ENCODE measurements at places on chromosomes 11 and 22.

- no peak for DNase-seq
Measured at GRCh38 chr22:31150615-31151014, 9.4 kb upstream of the RNF185 start.

- no peak for DNase-seq
Measured at GRCh38 chr22:37157516-37158285, 8.0 kb upstream of the IL2RB start.

DNA sequence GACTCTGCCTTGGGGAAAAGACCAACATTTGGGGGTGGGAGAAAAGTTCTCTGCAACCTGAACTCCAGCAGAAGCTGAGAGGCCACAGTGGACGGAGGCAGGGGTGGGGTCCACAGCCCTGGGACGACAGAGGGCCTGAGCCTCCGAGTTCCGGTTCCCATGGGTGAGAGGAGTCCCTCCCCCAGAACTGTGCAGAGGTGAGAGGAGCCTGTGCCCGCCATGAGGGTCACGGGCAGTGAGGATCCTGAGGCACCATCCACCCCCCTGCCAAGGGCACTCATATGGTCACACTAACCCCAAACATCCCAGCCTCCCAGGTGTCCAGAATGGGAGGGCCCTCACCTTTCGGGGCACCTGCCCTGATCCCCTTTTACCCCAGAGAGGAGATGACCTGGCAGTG lies 30.5 kb downstream of the KIAA0930 start:
- DNase-seq = no peak

DNA sequence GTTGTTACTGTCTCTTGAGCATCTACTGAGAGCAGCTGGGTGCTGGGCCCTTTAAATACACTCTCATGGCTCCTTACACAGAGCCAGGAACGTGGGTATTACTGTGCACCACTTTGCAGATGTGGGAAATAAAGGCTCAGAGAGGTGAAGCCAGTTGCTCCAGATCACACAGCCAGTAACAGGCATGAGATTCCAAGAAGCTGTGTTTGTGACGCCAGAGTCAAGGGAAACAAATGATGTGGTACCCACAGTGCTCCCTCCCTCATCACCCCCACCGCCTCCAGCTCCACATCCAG lies 1.4 kb upstream of the PRDM11 start:
- DNase-seq = no peak

GRCh38 chr22:34885852-34886251 lies 180.1 kb upstream of the ISX start:
- no peak for DNase-seq

DNA sequence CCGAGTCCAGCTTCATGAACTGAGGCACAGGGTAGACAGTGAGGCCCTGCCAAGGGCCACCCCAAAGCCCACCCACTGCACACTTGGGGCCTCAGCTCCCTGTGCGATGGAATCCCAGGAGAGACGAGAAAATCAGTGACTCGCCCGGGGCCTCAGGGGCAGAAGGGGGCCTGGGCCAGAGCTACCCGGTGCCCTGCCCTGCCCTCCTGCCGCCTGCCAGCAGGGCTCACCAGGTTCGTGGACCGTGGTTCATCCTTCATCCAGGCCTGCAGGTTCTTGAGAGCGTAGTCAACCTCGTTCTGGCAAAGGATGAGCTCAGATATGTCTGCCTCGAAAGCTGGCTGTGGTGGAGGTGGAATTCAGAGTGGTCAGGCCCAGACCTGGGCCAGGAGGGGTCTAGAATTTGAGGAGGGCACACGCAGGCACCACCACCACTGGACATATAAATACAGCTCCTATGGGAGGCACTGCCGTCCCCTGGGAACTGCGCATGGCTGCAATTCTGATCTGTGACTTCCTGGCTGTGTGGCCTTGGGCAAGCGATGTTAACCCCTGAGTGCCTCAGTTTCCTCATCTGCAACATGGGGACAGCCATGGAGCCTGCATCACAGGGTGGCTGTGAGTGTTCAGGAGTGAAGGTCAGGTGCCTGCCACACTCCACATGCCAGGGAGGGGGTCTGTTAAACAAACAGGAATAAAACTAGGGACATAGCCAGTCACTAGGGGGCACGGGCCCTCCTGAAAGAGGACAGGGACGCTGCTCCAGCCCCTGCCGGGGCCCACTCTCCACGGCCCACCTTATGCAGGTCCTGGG lies 7.5 kb downstream of the ALDH3B2 start:
- no peak for DNase-seq

DNA sequence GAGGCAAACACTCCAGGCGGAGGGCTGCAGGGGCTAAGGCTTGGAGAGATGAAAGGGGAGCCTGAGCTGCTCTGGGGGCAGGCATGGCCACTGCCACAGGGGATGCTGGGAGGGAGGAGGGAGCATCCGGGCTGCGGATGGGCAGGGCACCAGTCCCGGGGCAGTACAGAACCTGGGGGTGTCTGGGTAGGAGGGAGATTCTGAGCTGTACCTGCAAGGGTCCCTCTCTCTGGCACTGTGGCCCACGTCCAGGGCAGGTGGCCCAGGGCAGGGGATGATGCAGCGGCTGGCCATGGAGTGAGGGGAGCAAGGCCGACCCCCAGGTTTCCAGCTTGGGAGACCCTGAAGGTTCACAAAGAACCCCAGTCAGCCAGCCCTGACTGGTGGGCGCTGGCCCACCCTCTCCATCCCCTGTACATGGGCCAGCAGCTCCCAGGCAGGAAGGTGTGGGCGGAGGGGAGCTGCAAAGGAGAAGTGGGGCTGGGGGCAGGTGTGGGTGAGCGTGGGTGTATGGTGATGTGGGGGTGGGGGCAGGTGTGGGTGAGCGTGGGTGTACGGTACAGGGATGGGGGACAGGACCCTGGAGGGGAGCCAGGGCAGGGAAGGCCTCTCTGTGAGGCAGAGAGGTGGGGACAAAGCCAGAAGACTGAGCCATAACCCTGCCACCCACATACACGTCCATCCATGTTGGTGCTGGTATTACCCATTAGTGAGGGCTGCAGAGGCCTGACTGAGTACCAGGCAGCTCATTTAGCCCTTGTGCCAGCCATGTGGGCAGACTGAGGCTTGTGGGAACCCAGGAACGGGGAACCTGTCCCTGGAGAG lies 2.2 kb upstream of the TNFRSF13C start:
- DNase-seq = no peak

Measured in WTC11 (cell line).